ENCODE measurements at places on chromosomes 16 and 17.

- no peak for DNase-seq
Observed at GRCh38 chr16:67236563-67237395, 9.8 kb downstream of the TMEM208 start.

DNA sequence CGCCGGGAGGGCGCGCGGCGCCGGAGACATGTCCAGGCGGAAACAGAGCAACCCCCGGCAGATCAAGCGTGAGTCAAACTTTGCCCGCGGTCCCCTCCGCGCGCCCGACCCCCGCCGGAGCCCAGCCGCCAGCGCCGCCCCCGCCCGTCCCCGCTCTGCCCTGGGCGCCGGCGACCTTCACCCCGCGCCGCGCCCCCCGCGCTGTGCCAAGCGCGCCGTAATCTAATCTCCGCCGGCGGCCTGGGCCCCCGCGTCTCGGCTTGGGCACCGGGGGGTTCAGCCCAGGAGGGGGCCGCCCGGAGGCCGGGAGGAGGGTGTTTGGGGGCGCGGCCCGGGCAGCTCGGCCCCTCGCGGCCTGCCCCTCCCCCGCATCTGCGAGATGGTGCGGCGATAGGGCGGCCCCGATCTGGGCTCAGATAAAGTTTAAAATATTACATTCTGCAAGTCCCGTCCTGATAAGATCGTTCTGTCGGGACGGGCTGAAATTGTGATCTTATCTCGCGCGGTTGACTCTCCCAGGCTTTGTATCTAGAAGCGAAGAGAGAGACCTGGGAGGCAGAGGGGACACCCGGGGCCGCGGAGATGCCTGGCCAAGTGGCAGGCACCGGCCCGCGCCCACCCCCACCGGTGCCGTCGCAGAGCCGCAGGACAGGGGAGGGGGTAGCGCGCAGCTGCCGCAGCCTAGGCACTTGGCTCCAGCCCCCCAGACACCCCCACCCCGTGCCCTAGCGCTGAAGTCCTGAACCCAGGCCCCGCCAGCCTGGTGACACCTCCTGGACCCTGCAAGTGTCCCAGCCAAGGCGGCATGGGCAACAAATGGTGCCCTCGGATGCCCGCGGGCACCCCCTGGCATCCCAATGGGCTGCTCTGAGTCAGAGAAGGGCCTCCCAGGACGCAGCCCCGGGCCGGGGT, 787 bp downstream of the ZFPM1 start:
- peak; percentile 33 for DNase-seq

DNA sequence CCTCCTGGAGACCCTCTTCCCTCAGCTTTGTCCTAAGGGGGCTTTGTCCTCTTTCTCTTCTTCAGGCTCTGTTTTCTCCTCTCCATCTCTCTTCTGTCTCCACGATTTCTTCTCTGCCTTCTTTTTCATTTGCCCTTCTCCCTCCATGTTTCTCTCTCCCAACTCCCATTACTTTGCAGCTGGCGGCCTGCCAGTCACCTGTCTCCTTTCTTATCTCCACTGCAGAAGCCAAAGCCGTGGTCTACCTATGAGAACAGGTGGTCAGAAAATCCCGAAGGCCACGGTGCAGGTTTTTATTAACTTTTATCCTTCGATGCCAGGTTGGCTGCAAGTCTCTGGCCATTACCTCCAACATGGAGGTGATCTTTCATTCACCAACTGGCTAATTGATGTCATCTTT, 45.1 kb downstream of the FZD2 start:
- DNase-seq: no peak

GRCh38 chr16:80723091-80723490, 81.3 kb downstream of the CDYL2 start:
- no peak for DNase-seq

DNA sequence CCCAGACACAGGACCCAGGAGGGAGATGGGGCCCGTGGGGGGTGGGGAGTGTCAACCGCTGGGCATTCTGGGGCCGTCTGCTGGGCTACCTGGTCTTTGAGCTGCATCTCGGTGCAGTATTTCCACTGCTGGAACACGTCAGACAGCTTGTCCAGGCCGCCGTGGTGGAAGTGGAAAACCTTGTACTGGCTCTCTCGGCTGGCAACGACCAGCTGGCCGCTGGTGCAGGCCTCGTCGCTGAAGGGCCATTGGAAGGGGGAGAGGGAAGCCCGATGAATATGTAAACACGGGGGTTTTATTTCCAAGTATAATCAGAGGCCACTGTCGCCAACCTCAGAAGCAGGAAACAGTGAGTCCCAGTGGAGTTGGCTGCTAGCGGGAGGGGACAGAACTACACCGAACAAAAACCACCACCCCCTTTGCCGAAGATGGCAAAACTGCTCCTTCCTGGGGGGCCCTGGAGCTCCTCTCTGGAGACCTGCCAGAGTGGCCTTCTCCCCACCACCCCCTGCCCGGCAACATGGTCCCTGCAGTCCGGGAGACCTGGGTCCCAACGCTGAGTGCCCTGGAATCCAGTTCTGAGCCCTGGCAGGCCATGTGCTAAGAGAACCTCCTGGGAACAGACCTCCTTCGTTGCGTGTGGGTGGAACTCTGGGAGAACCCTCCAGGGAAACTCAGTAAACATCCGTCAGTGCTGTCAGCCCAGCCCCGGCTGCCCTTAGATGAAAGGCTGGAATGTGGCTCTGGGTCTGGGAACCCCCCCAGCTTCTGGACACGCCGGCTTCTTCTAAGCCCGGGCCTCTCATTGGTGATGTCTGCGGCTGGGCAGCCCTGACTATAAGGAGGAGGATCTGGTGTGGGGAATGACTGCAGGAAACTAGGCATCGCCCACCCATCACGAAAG, 84.1 kb downstream of the TBC1D16 start:
- DNase-seq: no peak

DNA sequence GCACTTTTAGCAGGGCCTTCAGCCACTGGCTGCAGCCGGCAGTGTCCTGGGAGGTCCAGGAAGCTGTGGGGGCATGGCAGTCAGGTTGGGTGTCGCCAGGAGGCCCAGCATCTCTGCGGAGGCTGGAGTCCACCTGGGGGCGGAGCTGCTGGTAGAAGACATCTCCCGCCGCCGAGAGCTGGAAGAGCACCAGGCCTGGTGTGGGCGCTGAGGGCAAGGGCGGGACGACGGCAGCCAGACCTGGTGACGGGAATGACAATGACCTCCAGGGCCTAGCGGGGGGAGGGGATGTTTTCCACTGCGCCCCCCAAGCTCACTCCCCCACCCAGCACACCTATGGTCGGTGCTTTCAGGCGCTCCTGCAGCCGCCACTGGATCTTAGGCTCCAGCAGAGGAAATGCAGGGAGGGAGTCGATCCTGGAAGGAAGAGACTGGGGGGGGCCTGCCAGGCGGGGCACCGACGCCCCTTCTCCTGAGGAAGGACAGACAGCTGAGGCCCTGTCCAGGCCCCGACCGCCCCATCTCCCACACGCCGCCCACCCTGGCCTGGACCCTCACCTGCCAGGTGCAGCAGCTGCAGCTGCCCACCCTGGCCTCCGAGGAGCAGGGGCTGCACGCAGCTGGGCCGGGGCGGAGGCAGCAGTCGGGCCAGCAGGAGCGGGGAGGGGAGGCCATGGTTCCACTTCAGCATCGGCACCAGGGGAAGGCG, 7.1 kb downstream of the TAF1C start:
- no peak for DNase-seq

DNA sequence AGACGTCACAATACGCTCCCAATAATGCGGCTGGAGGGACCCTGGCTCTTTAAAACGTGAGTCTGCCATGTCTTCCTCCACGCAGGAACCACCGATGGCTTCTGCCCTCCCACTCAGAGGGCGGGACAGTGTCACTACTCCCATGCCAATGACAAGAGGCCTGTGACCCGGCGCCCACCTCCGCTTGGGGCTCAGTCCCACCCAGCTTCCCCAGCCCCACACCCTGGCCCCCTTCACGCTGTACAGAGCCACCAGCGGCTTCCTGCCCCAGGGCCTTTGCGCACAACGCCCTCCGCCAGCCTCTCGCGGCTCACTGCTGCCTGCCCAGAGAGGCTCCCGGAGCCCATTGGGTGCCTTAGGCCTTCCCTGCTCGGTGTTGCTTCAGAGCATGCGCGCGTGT, 29.5 kb upstream of the ZNF469 start:
- DNase-seq: no peak

DNA sequence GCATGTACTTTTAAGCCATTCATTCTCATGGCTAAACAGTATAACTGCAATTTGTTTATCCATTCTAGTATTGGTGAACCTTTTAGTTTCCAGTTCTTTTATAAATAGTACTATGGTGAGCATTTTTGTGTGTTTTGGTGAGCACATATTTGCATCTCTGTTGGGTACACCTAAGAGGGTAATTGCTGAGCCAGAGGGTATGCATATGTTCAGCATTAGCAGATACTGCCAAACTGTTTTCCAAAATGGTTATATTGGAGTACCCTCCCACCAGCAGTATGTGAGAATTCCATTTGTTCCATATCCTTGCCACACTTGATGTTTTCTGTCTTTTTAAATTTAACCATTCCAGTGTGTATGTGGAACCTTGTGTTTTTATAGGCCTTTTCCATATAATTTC, 54.1 kb upstream of the SLC12A3 start:
- DNase-seq: no peak

- no peak for DNase-seq
Observed at GRCh38 chr17:45149669-45150664, 1.7 kb downstream of the HEXIM1 start.

DNA sequence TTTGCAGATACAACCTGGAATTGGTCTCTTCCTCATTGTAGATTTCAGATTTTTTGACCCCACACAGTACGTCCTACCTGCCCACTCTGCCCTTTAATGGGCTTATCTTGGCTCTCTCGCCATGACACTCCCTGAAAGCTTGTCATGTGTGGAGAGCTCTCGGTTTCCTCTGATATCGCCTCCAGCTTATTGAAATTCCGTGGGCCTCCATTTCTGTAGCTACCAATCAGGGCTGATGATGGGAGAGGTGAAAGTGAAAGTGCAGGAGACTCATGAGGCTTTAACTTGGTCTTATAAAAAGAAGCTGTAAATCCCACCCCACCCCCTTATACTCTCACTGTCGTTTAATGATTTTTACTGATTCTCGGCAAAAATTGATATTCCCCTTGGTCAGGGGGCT, 17.7 kb downstream of the HOXB1 start:
- DNase-seq: no peak

- DNase-seq: no peak
Observed at GRCh38 chr17:59165933-59166342, 10.4 kb downstream of the PRR11 start.

GRCh38 chr17:77579131-77579530, 379.4 kb upstream of the TNRC6C start:
- DNase-seq: no peak

DNA sequence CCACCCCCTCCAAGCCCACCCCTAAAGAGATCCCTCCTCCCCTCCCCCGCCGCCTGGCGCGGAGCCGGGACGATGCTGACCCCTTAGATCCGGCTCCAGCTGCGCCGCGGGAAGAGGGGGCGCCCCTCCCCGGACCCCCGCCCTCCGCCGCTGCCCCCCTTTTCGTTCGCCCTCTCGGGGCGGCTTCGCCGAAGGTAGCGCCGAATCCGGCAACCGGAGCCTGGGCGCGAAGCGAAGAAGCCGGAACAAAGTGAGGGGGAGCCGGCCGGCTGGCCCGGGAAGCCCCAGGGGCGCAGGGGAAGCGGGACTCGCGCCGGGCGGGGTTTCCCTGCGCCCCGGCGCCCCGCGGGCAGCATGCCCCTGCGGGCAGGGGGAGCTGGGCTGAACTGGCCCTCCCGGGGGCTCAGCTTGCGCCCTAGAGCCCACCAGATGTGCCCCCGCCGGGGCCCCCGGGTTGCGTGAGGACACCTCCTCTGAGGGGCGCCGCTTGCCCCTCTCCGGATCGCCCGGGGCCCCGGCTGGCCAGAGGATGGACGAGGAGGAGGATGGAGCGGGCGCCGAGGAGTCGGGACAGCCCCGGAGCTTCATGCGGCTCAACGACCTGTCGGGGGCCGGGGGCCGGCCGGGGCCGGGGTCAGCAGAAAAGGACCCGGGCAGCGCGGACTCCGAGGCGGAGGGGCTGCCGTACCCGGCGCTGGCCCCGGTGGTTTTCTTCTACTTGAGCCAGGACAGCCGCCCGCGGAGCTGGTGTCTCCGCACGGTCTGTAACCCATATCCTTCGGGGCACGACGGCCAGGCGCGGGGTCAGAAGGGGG, 623 bp downstream of the CACNA1G start:
- no peak for DNase-seq

- DNase-seq: no peak
Observed at GRCh38 chr16:12920739-12921138, 19.3 kb downstream of the SHISA9 start.
